Motor neuron (in vitro differentiated cells): ENCODE measurements at places on chromosomes 1 and 21.
A peak's percentile ranks its signal among the peaks of the same experiment; 100 is the strongest.

GRCh38 chr1:237287876-237288521 is 246.0 kb downstream of the RYR2 start:
- ATAC-seq = peak; percentile 87

- no peak for ATAC-seq
These were observed 25.0 kb upstream of the SLAMF1 start for GRCh38 chr1:160671603-160672517.

- ATAC-seq = no peak
These were observed 75.7 kb downstream of the AXDND1 start for GRCh38 chr1:179441501-179441900.

- peak; percentile 57 for ATAC-seq
These were observed 18.4 kb downstream of the MTX1 start for GRCh38 chr1:155226910-155227260.

GRCh38 chr1:41540886-41541591 is 56.6 kb upstream of the EDN2 start:
- peak; percentile 85 for ATAC-seq

DNA sequence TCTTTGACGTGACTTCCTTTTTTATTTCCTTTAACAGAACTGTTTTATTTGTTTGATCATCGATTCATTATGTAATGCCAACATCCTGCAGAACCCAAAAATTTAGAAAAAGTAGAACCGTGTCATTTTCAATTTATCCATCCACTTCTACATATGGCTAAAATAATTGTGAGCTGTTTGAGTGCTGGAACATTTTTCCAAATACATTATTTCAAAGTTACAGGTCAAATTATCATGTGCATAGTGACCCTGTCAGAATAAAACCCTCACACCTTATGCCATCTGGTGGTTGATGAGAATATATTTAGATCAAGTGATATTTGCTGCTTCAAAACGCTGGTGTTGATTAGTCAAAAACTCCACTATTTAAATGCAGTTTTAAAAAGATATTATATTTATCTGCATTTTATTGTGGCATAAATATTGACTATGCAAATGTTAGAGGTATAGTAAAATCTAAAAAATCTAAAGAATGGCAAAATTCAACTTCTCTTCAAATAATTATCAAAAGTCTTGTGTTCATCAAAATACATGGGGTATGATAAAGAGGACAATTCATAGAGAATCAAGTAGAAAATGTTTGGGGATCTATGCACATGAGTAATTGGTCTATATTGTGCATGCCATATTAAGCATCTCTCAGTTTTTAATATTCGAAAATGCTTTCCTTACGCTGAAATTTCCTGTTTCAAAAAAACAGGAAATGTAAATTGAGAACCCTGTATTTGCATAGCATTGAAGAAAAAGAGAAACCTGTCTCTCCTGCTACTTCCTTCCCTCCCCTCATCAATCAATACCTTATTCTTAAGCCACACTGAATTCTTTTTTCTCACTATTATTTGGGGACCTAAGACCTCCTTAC is 39.7 kb downstream of the UBE2U start:
- no peak for ATAC-seq

DNA sequence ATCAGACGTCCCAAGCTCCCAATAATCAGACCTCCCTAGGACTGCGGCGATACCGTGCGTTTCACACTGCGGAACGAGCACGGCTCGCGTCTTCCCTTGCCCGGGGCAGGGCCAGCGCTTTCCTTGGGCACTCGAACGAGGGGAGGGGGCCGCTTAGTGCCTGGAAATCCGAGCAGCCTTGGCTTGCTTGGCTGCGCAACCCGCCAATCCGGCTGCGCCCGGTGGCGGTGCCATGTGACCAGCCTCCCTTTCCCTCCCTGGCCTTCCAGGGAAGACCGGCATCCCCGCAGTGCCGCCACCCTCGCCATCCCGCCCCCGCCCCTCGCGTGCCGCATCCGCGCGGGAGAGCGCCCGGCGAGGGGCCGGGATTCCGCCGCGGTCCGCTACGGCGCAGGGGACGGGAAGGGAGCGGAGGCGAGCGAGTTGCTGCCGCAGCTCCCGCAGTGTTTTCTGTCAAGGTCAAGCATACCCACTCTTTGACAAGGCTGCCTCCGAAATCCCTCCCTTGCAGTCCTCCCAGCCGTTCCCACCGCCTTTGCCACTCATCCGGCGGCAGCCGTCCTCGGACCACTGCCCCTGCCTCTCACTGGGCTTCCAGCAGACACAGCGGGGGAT is 8.3 kb upstream of the RNF19B start:
- ATAC-seq = peak; percentile 98

GRCh38 chr1:193281894-193282293 is 95.5 kb upstream of the B3GALT2 start:
- no peak for ATAC-seq

DNA sequence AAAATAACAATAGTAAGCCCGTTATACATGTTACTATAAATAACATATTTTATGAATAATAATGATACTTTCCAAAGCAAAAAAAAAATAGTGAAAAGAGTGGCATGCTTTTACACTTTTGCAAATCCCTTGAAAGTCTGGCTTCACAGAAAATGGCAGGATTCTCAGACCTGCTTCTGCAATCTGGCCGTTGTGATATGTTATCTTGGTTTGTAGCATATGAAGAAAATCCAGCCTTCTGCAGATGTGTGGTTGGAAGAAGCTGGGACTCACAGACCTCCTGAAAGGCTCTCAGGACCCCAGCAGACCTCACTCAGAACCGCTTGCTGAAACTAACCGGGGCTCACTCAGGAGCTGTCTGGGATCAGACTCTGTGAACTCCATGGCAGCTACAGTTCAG is 256.0 kb upstream of the TMEM51 start:
- ATAC-seq = no peak

GRCh38 chr1:102089791-102090190 is 93.1 kb upstream of the OLFM3 start:
- ATAC-seq = no peak

DNA sequence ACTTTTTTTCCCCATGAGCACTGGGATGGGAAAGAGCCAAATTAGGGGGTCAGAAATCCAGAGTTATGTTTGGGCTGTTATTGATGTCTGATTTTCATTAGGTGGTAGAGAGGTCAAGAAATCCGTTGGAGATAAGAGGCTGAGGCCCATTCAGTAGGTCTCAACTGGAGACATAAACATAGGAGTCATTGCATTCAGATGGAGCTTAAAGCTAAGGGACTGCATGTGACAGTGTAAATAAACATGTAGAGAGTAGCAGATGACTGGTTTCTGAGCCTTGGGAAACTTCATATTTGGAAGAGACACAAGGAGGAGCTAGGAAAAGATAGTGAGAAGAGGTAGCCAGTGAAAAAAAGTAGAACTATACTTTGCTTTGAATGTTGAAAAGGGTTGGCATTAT is 11.7 kb downstream of the PTPRC start:
- ATAC-seq = no peak

GRCh38 chr1:231390071-231390470 is 32.0 kb downstream of the EGLN1 start:
- no peak for ATAC-seq

GRCh38 chr1:59108481-59109317 is 188.2 kb upstream of the FGGY start:
- ATAC-seq = no peak

DNA sequence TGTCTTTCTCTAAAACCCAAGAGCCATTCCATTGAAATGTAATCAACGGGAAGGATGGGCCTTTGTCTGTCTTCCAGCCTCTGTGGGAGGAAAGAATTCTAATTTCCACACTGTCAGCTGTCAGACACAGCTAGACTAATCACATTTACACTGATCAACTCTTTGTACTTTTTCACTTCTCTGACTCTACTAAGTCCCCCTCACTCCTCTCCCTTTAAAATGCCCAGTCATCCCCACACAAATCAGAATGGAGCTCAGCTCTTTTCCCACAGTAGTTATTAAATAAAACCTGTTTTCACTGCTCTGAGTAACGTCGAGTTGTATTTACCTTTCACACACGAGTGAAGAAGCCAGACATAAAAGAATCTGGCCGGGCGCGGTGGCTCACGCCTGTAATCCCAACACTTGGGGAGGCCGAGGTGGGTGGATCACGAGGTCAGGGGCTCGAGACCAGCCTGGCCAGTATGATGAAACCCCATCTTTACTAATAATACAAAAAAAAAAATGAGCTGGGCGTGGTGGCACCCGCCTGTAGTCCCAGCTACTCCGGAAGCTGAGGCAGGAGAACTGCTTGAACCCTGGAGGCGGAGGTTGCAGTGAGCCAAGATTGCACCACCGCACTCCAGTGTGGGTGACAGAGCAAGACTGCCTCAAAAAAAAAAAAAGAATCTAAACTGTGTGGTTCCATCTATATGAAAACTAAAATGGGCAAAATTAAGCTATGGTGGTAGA is 13.3 kb downstream of the ZBTB8OS start:
- no peak for ATAC-seq

- peak; percentile 2 for ATAC-seq
These were observed 29.0 kb downstream of the TP73 start for GRCh38 chr1:3681231-3681897.

GRCh38 chr1:206875752-206876377 is 10.4 kb downstream of the IL20 start:
- no peak for ATAC-seq

GRCh38 chr1:179793281-179793680 is 50.2 kb downstream of the FAM163A start:
- no peak for ATAC-seq

- ATAC-seq = peak; percentile 80
These were observed 35.9 kb upstream of the PTGS2 start for GRCh38 chr1:186715887-186716809.

DNA sequence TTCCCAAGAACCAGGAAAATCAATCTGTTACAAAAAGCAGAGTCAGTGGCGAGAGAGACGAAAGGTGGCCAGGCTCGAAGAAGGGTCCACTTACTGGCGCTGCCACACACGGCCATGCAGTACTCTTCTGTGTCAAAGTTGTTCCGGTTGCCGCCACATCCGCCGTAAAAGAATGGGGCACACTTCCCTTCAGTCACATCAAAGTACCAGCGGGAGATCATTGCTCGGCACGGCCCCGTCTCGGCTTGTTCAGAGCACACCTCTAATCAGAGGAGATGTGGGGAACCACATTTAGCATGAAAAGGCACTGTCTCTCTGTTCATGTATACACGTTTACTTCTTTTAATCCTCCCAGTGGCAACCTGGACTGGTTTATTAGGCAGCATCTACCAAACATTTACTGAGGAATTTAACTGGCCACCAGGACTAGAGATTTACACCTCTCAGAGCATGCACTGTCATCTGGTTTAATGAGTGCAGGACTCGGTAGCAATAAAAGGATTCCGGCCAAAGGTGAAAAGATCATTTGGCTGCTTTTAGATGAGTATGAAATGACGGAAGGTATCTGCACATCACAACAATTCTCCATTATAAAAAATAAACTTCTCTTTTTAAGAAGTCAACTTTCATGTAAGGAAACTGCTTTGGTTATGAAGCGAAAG is 170.5 kb downstream of the APP start:
- ATAC-seq = no peak

- peak; percentile 43 for ATAC-seq
These were observed 627 bp downstream of the ADARB1 start for GRCh38 chr21:45074818-45075595.

DNA sequence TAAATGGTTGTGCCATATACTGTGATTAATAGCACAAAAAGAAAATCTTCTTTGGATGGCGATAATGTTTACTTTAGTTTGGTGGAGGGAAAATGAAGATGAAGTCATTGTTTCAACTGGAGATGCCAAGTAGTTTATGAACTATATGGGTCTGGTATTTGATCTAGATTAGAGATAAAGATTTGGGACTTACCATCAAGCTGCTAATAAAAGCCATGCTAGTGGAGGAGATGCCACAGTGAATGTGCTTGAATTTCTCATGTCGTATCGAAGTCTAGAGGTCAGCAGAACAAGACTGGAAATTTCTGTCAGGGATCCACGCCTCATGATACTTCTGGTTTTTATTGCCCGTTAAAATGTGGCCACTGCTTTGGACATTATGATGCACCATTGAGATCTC is 742.0 kb downstream of the NCAM2 start:
- ATAC-seq = no peak

DNA sequence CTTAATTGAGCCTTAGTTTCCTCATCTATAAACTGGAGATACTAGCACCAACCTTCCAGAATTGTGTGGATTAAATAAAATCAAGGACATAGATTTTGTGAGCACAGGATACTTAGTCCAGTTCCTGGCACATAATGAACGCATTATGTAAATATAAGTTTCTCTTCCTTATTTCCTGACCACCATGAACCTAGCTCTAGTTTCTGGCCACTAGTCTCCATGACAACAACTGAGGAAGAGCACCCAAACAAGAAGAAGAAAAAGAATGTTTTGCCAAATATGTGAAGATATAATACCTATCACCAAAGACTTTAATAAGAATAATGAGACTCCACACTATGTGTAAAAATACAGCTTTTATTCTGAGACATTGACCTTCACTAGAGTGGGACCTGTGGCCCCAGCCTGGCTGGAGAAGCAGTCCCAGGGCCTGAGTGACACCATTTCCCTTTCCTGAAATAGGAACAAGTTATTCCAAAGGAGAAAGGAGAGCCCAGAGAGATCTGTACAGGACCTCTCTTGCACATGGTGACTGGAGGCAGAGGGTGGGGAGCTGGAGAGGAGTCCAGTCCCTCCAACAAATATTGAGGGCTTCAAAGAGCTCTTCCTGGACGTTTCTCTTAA is 940 bp upstream of the USF1 start:
- no peak for ATAC-seq

DNA sequence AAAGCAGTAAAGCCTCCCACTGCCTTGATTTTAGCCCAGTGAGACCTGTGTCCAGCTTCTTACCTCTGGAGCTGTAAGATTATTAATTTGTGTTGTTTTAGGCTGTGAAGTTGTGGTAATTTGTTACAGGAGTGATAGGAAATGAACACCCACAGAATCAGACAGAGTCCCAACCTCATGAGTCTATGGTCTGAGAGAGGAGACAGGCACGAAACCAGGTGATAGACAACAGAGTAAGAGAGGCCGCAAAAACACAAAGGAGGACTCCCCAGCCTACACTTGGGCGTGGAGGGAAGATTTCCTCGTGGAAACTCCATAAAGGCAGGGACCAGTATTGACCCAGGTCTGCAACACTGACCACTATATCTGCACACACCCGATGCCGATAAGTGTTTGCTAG is 234.6 kb upstream of the JUN start:
- ATAC-seq = no peak

- ATAC-seq = no peak
These were observed 8.3 kb upstream of the ZC3H11B start for GRCh38 chr1:219621047-219621786.
